ENCODE measurements at places on chromosomes 4 and X. TPM values are rescaled to one million over a fixed set of nuclear protein-coding genes. Genes with fewer than 3 reads are reported as not detected.

EGF gene
- not detected for total RNA-seq

GRCh38 chrX:149199734-149200133 is 305.4 kb downstream of the IDS start:
- H3K27me3 ChIP-seq, result no peaks in the 10 kb centered on the region
- H3K4me1 ChIP-seq, result peaks cover 3% of the 10 kb centered on the region
- no peaks in the 10 kb centered on the region for H3K36me3 ChIP-seq
- DNase-seq, result no peak

DNA sequence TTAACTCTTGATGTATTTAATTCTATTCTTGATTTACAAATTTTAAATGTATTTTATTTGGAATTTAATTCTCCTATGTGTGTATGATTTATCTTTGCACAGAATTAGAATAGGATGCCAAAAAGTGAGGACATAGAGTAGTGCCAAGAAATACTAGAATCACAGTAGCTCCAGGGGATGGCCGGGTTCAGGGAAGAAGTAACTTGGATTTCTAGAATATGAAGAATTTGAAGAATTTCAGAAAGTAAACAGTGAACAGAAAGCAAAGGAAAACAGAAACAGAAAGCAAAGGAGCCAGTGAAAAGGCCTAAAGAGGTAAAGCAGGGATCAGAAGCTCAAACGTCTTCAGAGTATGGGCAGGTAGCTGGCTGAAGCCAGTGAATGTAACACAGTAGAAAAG is 1187.6 kb downstream of the RPA4 start:
- H3K4me3 ChIP-seq, result no peak overlapping the region
- H3K27me3 ChIP-seq, result no peaks in the 10 kb centered on the region
- H3K36me3 ChIP-seq, result no peaks in the 10 kb centered on the region
- no peak for DNase-seq
- H3K27ac ChIP-seq, result no peak overlapping the region

DNA sequence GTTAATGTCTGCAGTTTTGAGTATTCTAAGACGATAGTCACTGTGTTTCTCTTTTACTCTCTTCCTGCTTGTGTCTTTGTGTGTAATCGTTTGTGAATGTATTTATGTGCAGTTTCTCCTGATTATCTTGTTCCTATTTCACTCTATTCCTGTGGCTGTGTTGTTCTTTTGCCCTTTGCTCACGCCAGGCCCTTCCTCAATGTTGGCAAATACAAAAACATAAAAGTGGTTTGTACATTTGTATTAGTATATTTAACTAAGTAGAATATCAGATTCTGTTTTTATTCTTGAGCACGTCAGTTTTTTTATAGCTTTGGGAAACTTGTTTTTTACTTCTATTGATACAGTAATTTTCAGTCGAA is 107.6 kb upstream of the BMPR1B start:
- no peaks in the 10 kb centered on the region for H3K36me3 ChIP-seq
- H3K4me3 ChIP-seq, result no peak overlapping the region

- peaks cover 12% of the 10 kb centered on the region for H3K4me1 ChIP-seq
- no peaks in the 10 kb centered on the region for H3K27me3 ChIP-seq
- no peak overlapping the region for H3K27ac ChIP-seq
These were observed 6.3 kb downstream of the MAGED1 start for GRCh38 chrX:51899741-51900140.

TSPAN7 gene
- total RNA-seq, result not detected

C4orf50 gene
- 0.16 TPM for total RNA-seq

GRCh38 chr4:55554453-55555030 is 7.8 kb upstream of the CLOCK start:
- DNase-seq, result no peak
- H3K36me3 ChIP-seq, result no peaks in the 10 kb centered on the region
- H3K4me1 ChIP-seq, result peaks cover 9% of the 10 kb centered on the region
- H3K27ac ChIP-seq, result no peak overlapping the region

- H3K36me3 ChIP-seq, result no peaks in the 10 kb centered on the region
- no peak for DNase-seq
- H3K4me1 ChIP-seq, result peaks cover 18% of the 10 kb centered on the region
- no peaks in the 10 kb centered on the region for H3K27me3 ChIP-seq
These were observed 103.5 kb downstream of the IRF2 start for GRCh38 chr4:184370711-184371389.

GPC4 gene
- total RNA-seq, result 0.05 TPM

JAKMIP1 gene
- total RNA-seq, result 11.3 TPM

GRCh38 chr4:173169178-173169427 is 492 bp downstream of the GALNT7 start:
- H3K27me3 ChIP-seq, result no peaks in the 10 kb centered on the region
- H3K4me1 ChIP-seq, result peaks cover 43% of the 10 kb centered on the region
- H3K36me3 ChIP-seq, result peaks cover 12% of the 10 kb centered on the region
- H3K4me3 ChIP-seq, result no peak overlapping the region
- no peak for DNase-seq
- no peak overlapping the region for H3K27ac ChIP-seq

DNA sequence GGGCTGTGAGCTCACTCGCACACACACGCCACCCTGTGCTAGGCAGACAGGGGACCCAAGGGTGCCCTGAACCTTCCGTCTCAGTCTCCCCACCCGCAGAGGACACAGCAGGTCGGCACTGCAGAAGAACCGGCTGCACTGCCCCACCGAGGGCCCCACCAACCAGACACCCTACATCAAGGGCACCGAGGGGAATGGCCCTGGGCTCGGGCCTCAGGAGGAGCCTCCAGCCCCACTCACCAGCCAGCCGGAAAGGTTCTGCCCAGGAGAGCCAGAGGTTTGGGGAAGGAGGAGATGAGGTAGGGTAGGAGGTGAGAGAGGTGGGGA is 45.9 kb downstream of the FAM53A start:
- DNase-seq, result no peak
- no peak overlapping the region for H3K27ac ChIP-seq
- no peaks in the 10 kb centered on the region for H3K27me3 ChIP-seq
- H3K4me1 ChIP-seq, result no peaks in the 10 kb centered on the region
- no peaks in the 10 kb centered on the region for H3K36me3 ChIP-seq
- no peak overlapping the region for H3K4me3 ChIP-seq

- H3K27me3 ChIP-seq, result no peaks in the 10 kb centered on the region
- no peaks in the 10 kb centered on the region for H3K4me1 ChIP-seq
- H3K27ac ChIP-seq, result no peak overlapping the region
These were observed 7.7 kb downstream of the CCNQ start for GRCh38 chrX:153590961-153591956.

- DNase-seq, result no peak
- H3K27me3 ChIP-seq, result no peaks in the 10 kb centered on the region
- no peaks in the 10 kb centered on the region for H3K4me1 ChIP-seq
- H3K27ac ChIP-seq, result no peak overlapping the region
These were observed 291.8 kb downstream of the IDS start for GRCh38 chrX:149213264-149213663.

DNA sequence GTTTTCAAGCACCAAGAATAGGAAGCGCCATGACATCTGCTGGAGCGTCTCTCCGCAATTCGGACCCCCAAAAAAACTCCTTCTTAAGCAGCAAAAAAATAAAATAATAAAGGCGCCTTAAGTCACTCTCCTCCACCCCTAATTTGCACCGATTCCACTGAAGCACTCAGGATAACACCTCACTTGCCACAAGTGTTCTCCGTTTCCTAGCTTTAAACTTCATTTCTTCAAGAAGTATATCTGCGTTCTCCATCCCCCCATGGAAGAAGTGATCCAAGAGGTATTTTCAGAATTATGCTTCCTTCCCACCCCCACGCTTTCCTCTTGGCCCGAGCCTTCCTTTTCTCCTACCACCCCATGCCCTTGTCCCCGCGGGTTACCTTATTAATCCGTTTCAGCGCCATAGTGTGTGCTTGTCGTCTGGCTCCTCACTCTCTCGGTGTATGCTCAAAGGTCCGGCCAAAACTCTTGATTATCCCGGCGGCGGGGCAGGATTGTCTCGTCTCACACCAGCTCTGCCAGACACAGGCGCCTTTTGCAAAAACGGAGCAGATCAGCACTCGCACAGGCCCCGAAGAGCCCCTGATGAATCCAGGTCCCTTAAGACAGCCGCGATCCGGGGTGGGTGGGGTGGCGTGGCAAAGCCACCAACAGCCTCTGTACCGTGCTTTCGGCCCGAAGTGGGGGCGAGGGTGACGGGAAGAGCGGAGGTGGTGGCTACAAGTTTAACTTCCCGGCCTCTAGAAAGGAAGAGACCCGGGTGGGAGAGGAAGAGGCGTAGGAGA is 1.1 kb downstream of the UBE2D3 start:
- H3K27me3 ChIP-seq, result no peaks in the 10 kb centered on the region
- no peak overlapping the region for H3K4me3 ChIP-seq
- peaks cover 23% of the 10 kb centered on the region for H3K36me3 ChIP-seq
- no peak overlapping the region for H3K27ac ChIP-seq
- no peak for DNase-seq

GRCh38 chr4:112361181-112361791 is 64.1 kb downstream of the ALPK1 start:
- no peaks in the 10 kb centered on the region for H3K27me3 ChIP-seq
- DNase-seq, result no peak
- no peak overlapping the region for H3K4me3 ChIP-seq

UGT8 gene
- not detected for total RNA-seq

GRCh38 chr4:146252969-146253611 is 38.8 kb downstream of the REELD1 start:
- no peak overlapping the region for H3K27ac ChIP-seq
- no peaks in the 10 kb centered on the region for H3K4me1 ChIP-seq
- no peak overlapping the region for H3K4me3 ChIP-seq

DNA sequence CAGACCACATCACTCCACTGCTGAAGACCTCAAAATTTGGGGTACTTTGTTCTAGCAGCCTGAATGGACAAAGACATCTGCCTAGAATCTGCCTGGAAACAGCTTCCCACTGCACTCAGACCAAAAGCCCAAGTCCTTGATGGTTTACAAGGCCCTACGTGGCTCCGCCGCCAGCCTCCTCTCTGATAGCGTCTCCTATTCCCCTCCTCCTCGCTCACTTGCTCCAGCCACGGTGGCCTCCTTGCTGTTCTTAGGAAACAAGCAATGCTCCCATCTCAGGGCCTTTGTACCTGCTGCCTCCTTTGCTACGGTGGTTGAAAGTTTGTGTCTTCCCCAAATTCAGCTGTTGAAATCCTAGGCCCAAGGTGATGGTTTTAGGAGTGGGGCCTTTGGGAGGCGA is 34.7 kb upstream of the SORCS2 start:
- no peaks in the 10 kb centered on the region for H3K36me3 ChIP-seq
- H3K27ac ChIP-seq, result no peak overlapping the region
- H3K4me1 ChIP-seq, result no peaks in the 10 kb centered on the region
- H3K4me3 ChIP-seq, result no peak overlapping the region

ZAR1 gene
- not detected for total RNA-seq

DNA sequence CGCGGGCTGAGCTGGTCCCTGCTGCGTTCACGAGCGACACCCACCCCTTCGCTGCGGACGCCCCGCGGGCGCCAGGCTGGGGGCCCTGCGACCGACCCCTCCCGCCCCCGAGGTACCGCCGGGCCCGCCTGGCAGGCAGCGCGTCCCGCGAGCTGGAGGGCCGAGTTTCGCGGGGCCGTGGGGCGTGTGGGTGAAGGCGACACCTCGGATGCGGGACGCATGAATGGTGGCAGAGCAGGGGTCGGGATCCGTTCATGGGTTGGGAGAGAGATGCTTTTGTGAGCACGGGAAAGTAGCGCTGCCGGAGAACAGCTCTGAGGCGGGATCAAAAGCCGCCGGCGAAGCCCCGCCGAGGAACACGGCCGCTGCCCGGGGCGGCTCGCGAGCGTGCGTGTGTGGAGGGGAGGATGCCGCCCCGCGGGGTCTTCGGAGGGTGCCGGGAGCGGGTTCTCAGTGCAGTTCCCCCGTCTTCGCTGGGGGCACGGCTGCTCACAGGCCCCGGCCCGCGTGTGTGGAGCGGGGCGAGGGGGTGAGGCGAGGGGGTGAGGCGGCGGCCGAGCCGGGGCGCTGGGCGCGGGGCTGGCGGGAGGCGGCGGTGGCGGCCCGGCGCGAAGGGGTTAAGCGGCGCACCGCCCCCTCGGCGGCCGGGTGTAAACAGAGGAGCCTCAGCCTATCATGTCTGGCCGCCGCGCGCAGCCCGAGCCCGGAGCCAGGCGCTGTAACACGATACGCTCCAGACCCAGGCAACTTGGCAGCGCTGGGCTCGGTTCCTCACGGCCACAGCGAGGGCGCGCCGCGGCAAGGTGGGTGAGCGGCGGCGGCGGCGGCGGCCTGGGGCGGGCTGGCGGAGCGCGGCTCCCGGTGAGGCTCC is 205.3 kb downstream of the TENM3 start:
- H3K4me1 ChIP-seq, result peaks cover 3% of the 10 kb centered on the region
- DNase-seq, result peak; percentile 75

GRCh38 chr4:1446502-1447386 is 40.5 kb upstream of the NKX1-1 start:
- no peak overlapping the region for H3K4me3 ChIP-seq
- peak; percentile 41 for DNase-seq
- no peak overlapping the region for H3K27ac ChIP-seq
- no peaks in the 10 kb centered on the region for H3K36me3 ChIP-seq
- no peaks in the 10 kb centered on the region for H3K4me1 ChIP-seq
- peaks cover 2% of the 10 kb centered on the region for H3K27me3 ChIP-seq

DNA sequence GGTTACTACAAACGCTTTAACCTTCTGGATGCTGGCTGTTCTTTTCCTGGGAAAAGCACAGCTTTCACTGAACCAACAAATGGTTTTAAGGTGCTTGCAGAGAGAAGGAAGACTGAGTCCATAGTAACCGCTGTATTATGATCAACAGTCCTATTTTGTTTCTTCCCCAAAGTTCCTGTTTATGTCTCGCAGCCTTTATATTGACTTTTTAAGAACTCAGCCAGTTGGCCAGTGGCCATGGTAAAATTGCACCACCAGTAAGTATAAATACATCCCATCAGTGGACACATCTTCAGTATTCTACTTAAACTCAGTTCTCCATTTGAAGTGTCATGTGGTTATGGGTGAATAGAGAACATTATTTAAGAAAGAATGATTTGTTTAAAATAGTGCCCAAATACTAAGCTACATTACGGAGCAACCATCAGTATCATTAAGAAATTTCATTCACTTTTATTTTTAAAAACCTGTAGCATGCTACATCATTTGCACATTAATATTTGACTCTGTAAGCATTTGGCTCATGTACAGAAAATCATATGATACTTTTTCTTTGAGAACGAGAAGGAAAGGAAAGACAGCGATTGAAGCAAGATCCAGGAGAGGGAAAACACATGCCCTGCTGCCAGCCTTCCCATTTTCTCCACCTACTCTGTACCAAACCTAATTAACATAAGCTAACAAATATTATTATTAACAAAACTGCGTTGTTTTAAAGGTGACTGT is 287.0 kb downstream of the ARHGAP24 start:
- DNase-seq, result no peak
- no peaks in the 10 kb centered on the region for H3K4me1 ChIP-seq
- no peaks in the 10 kb centered on the region for H3K27me3 ChIP-seq
- no peak overlapping the region for H3K4me3 ChIP-seq

ERAS gene
- total RNA-seq, result not detected

RPA4 gene
- 0.78 TPM for total RNA-seq

UGT2B15 gene
- not detected for total RNA-seq

DNA sequence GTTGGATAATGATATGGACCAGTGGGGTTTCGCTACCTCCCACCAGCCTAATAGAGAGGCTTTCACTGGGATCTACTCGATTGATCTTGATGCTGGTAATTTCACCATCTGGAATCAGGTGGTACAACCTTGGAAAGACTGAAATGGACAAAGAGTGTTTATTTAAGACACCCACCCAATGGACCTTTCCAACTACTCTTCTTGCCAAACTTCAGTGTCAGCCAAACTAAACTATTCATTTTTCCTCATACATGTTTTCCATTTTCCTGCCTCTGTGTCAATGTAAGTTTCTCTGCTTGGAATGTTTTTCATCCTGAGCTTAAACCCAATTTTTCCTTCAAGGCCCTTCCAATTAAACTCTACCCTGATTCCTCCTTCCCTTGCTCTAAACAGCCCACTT is 92.6 kb downstream of the LNX1 start:
- H3K27ac ChIP-seq, result no peak overlapping the region
- H3K4me3 ChIP-seq, result no peak overlapping the region
- no peaks in the 10 kb centered on the region for H3K4me1 ChIP-seq

GRCh38 chrX:133838761-133839676 is 146.4 kb downstream of the GPC3 start:
- DNase-seq, result peak; percentile 71
- no peaks in the 10 kb centered on the region for H3K27me3 ChIP-seq
- H3K36me3 ChIP-seq, result no peaks in the 10 kb centered on the region
- no peak overlapping the region for H3K27ac ChIP-seq

TMSB15C gene
- 3.1 TPM for total RNA-seq
